ENCODE measurements at places on chromosomes 11 and 22.

- no peak for DNase-seq
Measured at GRCh38 chr11:115291325-115291724, 212.9 kb downstream of the CADM1 start.

DNA sequence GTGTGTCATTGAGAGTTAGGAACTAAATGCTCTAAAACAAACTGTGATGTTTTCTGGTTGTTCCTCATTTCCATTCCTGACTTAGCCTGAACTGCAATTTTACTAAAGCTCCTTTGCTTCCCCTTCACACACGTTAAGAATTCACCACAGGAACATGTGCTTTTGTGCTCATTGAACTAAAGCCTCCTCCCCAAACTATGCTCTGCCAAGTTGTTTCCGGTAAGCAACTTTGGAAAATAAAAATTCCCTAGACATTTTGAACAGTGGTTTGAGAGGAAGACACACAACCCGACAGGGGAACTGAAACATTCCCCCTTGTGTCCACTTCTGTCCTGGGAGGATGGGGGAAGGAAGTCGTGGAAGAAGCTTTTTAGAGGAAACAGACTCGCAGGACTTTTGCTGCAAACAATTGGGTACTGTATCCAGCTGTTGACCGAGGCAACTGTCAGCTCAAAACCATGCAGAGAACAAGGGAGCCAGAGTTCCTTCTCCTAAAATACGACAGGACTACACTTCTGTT lies 66.9 kb downstream of the GAB2 start:
- no peak for DNase-seq

DNA sequence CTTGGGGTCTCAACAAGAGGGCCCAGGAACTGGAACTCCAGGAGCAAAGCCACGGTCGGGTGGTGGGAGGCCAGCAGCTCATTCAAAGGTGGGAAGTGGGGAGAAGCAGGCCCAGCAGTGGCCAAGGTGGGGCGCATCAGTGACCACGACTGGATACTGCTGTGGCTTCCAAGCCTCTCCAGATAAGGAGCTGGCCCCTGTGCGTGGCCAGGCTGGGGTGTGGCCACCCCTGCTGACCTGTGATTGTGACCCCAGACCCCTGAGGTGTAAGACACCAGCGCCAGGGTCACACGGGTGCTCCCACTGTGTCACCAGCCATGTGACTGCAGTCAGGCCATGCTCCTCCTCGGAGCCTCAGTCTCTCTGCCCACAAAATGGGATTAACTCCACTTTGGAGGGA lies 20.3 kb downstream of the A4GALT start:
- DNase-seq: no peak

GRCh38 chr11:64250415-64251015 lies 815 bp upstream of the PLCB3 start:
- no peak for DNase-seq
